Activated CD4-positive, alpha-beta T cell treated with anti-CD3 and anti-CD28 coated beads, Interleukin-2, amount 50 U/mL, for 48 hours (primary cell): ENCODE measurements at places on chromosomes 5 and 9.
A peak's percentile ranks its signal among the peaks of the same experiment; 100 is the strongest.

DNA sequence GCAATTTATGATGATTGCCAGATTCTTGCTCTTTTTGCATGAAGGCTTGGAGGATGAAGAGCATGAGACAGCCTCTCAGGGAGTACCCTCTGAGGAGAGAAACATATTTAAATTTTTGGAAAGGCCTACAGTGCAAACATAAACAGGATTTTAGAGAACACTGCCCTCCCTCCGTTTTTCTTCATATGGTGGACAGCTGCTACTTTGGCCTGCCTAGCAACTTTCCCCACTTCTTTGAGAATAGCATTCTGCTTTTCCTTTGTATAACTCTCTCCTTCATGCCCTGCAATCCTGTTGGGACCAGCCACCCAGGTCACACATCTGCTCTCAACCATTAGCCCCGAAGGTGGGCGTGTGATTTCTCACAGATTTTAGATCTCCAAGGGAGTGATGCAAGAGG lies 20.5 kb upstream of the TXN start:
- no peak for DNase-seq

DNA sequence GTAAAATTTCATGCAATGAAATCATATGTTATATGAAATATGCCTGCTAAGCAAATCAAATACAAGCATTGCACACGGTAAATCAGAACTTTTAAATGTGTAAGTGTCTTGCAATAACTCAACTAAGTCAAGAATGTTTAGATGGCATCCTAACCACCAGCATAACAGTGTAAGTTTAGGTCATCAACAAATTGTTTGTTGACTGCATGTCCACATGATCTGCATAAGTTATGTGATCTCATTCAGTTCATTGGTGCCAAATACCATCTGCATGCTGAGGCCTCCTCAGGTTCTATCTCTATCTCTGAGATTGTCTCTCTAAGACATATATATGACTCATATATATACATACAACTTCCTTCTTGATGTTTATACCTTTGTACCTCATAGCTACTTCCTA lies 159.6 kb upstream of the STK32A start:
- no peak for DNase-seq

GRCh38 chr9:14221558-14221957 lies 92.4 kb downstream of the NFIB start:
- DNase-seq = no peak

GRCh38 chr5:72096602-72097188 lies 10.6 kb upstream of the MAP1B start:
- no peak for DNase-seq

GRCh38 chr9:129121483-129121882 lies 10.3 kb downstream of the PTPA start:
- DNase-seq = no peak

DNA sequence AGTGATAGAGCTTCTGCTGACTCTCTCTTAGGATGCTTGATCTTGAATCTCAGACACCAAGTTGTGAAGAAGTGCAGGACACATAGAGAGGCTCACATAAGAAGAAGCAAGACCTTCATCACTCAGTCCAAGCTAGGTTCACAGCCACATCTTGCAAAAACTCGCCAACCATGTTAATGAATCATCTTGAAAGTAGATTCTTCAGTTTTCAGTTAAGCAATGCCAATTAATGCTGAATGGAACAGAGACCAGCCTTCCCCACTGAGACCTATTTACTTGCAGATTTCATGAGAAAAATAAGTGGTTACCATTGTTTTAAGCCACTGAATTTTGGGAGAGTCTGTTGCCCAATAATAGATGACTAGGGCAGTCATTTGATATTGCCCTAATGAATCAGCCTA lies 217.7 kb upstream of the EDIL3 start:
- no peak for DNase-seq

- DNase-seq = no peak
Measured at GRCh38 chr5:169149317-169149716, 151.6 kb downstream of the SLIT3 start.

DNA sequence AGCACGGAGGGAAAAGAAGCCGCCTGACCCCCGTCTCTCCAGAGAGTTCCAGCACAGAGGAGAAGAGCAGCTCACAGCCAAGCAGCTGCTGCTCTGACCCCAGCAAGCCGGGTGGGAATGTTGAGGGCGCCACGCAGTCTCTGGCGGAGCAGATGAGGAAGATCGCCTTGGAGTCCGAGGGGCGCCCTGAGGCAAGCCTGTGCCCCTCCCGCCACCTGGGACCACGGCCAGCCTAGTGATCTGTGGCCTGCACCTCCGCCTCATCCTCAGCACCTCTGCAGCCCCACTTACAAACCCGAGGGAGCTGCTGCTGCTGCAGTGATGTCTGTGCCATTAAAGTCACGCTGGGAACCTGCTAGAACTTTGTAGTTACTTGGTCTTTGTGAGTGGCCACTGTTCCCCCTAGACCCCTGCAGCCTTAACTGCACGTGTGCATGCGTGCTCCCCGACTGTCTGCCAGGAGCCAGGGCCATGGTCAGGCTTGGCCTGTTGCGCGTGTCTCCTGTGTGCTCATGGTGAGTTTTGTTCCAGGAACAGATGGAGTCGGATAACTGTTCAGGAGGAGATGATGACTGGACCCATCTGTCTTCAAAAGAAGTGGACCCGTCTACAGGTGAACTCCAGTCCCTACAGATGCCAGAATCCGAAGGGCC lies 12.5 kb downstream of the SQSTM1 start:
- DNase-seq = no peak

- DNase-seq = no peak
Measured at GRCh38 chr5:116370149-116370548, 204.5 kb downstream of the SEMA6A start.

DNA sequence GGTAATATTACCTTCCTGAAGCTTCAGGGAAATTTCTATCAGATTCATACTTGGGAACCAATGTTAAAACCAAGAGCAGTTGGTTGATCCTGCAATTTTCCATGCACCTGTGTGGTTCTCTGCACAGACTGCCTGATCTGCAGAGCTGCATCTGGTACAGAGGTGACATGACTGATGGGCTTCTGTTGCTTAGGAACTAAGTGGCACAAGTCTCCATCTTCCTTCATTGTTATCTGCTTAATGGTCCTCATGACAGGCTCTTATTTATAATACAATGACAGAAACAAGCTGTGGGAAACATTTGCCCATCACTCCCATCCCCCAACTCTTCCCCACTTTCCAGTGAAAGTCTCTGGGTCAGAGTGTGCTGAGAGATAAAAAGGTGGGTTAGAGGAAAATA lies 799.1 kb downstream of the TAF11L14 start:
- DNase-seq = no peak

GRCh38 chr5:72508241-72509170 lies 1.3 kb upstream of the ZNF366 start:
- no peak for DNase-seq

DNA sequence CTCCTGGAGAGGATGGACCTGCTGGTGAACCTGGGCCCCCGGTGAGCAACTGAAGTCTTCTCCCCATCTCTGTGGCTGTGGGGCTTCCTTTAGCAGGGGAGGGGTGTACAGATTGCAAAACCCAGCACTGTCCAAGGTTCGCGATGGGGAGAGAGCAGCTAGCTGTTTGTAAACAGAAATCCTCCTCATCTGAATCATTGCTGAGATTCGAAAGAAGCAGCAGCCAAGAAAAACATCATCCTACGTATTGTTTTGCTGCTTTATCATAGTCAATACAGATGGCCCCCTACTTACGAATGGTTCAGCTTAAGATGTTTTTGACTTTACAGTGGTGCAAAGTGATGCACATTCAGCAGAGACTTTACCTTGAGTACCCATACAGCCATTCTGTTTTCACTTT lies 80.0 kb upstream of the TGFBR1 start:
- no peak for DNase-seq

- DNase-seq = peak; percentile 36
Measured at GRCh38 chr5:76733049-76733417, 17.1 kb downstream of the F2R start.

DNA sequence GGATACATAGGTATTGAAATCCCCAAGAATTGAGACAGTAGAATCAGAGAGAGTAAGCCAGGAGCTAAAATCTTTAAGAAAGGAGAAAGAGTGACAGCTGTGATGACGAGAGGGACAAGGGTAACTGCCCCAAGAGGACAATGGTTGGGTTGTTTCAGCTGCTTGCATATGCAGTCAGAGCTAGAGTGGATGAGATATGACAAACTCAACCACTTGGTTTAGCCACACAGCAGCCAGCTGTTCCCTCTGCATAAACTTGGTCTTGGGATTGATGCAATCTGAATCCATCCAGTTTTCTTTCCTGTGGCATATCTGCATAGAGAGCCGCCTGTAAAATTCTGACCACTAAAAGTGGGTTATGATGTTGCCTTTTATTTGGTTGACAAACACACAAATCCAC lies 100.7 kb downstream of the ZNF622 start:
- DNase-seq = no peak

GRCh38 chr5:146068977-146069779 lies 36.2 kb downstream of the PLAC8L1 start:
- no peak for DNase-seq

DNA sequence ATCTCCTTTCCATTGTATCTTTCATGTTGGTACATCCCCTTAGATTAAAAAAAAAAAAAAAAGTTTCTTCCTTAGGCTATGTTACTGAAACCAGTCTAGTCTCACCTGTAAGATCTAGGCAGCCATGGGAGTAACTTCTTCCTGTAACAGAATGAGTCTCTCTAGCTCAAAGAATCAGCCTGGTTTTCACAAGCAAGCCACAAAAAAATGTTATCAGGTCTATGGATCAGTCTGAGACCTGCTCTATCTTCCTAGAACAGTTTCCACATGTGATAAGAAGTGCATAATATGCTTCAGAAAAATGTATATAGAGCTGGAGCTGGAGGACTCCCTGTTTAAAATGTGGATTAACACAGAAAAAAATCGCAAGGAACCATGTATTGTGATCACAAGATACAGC lies 53.8 kb downstream of the ARRDC3 start:
- no peak for DNase-seq

DNA sequence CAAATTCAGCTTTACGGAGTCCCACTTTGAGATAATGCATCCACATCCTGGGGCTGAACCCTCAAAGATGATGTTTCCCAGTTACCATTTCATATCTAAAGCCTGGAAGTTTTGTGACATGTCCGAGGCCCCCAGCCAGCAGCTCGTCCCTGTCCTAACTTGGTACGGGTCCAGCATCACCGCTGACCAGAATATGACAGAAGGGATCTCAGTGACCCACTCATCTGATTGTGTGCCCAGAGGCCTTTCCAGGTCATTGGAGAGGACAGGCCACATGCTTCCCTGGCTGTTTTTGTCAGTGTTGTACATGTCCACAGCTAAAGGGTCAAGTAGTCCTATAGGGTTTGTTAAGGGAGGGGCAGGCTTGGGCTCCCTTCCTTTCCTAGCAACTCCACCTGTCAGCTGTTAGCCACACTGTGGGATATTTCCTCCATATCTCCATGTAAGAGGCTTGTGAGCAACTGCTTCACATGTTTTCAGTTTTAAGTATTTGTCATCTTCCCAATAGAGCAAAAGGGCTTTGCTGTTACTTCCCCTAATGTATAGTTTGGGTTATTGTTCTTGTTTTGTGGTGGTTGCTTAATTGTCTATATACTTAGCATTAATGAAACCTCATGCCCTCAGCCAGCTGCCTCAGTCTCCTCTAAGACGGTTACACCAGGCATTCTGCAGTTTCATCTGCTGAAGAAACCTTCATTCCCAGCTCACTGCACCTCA lies 33.4 kb downstream of the SECISBP2 start:
- DNase-seq = no peak

DNA sequence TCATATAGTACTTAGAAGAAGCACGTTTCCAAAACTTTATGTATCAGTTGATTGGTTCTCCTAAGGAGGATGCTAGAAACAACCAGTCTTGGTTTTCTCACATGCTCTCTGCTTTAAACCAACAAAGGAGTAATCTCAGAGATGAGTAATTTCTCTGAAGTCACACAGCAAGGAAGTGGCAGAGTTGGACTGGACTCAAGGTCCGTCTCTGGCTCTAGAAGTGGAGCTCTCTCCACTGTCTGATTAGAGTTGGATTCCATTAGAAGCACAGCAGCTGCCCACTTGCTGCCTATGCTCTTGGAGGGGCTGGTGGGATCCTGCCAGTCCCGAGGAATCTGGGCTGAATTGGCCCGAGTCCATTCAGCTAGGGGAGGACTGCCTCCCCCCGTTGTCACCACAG lies 21.0 kb downstream of the RALGPS1 start:
- DNase-seq = no peak

- DNase-seq = no peak
Measured at GRCh38 chr9:105194234-105194633, 50.2 kb upstream of the SLC44A1 start.

DNA sequence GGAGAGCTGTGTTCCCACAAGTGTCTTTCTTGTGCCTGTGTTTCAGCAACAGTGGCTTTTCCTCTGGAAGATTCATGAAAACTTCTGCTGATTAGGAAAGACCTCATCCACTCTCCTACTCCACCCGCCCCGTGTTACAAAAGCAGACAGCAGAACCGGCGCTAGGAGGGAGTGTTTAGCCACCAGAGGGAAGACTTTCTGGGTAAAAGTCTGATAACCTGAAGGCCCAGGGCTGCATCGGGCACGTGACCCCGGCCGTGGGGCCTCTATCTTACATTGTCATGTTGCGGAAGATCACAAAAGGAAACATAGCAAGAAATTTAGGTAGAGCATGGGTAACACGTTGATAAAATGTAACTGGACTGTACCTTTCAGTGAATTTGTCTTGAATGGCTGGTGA lies 32.0 kb upstream of the DMRT2 start:
- peak; percentile 19 for DNase-seq

DNA sequence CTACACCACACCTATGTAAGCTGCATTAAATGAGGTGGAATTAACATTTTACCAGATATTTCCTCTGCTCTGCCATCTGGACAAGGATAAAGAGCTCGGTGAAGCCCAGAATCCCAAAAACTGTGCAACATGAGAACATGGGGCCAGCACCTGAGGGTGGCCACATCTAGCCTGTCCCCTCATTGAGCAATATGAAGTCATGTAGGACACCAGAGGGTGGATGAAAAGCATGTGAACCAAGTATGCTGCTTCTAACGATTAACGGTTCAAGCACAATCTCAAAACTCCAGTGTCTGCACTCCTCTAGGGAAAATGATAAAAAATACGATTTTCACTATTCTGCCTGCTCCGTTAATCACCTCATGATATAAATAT lies 545.8 kb downstream of the EBF1 start:
- no peak for DNase-seq

GRCh38 chr5:8788246-8788645 lies 757.6 kb downstream of the SEMA5A start:
- no peak for DNase-seq

GRCh38 chr5:88772047-88772446 lies 110.9 kb downstream of the MEF2C start:
- DNase-seq = no peak

DNA sequence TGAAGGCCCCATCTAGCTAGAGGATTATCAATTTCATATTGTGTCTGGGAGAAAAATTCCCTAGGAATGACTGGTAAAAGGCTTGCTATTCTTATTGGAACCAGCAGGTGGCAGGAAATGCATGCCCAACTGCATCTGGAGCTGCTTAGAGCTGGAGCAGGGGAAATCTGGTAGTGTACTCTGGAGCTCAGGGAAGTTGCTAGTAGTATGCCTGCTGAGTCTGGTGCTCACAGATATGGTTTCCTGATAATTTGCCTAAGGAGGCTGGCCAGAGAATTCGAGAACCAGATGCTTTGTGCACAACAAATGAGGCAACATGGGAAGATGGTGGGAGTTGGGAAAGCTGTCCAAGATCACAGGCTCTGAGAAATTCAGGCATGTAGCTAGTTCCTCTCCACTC lies 53.7 kb downstream of the G3BP1 start:
- DNase-seq = peak; percentile 11

- peak; percentile 91 for DNase-seq
Measured at GRCh38 chr5:139392678-139393496, 2.0 kb downstream of the PROB1 start.

- DNase-seq = no peak
Measured at GRCh38 chr5:5739490-5739945, 317.0 kb downstream of the ICE1 start.

GRCh38 chr5:181167814-181168488 lies 20.6 kb downstream of the OR2V2 start:
- DNase-seq = no peak
